ENCODE measurements at places on chromosomes 6 and 20.

DNA sequence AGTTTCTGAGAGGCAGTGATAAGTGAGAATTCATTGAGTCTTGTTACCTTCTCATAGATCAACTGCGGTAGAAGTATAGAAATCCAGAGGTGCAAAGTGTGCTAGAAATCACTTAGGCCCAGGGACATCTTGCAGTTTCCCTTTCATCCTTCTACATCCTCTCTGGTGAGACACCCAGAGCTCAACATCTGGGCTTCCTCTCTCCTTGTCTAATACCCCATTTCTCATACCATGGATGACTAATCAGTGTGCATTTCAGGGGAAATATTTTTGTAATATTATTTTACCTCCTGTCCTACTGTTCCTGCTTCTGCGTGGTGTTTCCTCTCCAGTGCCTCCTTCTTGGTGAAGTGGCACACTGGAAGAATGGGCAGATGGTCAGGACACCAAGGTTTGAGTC is 322.4 kb downstream of the TFAP2B start:
- no peak for DNase-seq

DNA sequence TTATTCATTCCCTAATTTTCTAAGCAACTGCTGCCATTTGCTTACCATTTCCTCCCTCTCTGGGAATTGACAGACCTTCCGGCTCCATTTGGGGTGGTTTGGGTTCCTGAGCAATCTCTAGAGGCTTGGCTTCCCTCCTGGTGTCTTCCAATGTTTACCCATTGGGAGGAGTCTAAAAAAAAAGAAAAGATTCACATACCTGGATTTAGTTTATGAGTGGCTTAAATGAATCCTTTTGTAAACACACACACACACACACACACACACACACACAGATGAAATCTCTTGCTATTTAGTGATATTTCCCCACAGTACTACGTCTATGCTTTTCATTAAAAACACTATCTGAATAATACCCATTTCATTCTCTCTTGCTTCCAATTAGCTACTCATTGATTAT is 48.3 kb upstream of the TRAF3IP2 start:
- DNase-seq = no peak

DNA sequence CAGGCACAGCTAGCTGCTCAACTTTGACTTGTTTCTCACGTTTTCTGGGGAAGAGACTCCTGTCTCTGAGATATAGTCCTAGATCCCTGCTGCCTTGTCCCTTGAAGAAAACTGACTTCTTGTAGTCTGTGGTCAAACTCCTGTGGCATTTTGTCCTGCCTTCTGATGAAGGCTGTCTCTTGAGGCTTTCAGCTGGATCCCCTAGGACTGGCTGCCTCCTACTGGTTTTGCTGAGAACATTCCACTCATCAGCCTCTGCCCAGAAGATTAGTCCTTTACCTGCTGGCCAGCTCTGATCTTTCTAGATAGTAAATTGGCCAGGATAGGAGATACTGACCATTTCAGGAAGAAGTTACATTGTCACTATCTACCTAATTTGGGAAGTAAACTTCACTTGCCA is 71.9 kb upstream of the CNR1 start:
- no peak for DNase-seq

DNA sequence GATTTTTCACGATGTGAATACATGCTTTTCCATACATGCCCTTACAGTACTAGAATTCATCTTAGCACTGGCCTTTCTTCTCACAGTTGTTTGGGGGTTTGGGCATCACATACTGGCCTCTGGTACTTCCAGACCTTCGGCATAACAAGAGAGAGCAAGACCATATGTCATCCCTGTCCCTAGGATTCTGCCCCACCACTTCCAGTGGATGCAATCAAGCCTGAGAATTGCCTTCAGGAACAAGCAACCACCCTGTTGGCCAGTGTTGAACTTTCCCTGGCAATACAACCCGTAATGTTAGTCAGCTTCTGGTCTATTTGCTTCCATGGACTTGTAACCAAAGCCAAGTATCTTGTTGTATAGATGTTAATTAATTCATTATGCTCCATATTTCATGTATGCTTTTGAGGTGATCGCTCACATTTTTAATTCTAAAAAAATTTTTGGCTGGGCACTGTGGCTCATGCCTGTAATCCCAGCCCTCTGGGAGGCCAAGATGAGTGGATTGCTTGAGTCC is 15.4 kb upstream of the SLPI start:
- no peak for DNase-seq

DNA sequence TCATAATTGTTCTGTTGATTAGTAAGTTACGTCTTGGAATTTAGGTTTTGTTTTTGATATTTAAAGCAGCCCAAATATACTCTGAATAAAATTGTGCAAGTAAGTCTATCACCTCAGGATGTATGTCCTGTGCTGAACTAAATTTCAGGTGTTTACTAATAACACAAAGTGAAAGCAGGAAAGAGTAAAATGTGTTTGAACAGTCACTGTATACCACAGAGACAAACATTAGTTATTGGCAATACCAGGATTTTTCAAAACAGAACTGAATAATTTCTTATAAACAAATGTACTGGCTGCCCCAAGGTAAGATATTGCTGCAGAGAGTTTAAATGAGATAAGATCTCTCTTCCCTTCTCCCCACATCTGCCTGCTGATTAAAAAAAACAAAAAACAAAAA is 404.7 kb upstream of the RUNX2 start:
- no peak for DNase-seq

DNA sequence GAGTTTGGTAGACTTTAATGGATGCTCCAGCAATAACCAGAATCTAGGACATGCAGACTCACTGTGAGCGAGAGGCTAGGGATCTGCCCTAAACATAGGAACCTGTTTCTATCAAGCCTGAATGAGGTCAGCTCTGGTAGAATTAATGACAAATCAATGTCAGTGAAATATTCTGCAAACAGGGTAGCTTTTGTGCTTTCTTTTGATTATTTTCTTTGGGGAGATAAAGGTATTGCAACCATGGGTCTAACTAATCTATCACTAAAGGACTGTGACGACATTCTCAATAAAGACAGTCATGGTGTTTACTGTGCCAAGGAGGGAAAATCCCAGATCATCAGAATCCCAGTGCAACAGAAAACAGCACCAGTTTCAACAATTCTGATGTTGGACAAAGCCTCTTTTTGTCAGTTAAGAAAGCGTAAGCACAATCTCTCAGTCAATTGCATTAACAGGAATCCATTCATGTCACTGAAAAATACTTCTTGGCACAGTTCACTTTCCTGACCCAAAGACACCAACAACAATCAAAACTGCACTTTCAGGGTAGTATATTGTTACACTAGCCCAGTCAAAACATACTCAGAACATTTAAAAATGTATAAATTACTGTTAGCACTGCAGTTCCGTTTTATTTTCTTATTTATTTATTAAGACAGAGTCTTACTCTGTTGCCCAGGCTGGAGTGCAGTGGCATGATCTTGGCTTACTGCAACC is 36.8 kb upstream of the SMIM29 start:
- no peak for DNase-seq

- no peak for DNase-seq
Measured at GRCh38 chr6:74213995-74214394, 518.0 kb downstream of the CD109 start.

GRCh38 chr20:9583151-9583550 is 68.8 kb downstream of the LAMP5 start:
- DNase-seq = no peak

DNA sequence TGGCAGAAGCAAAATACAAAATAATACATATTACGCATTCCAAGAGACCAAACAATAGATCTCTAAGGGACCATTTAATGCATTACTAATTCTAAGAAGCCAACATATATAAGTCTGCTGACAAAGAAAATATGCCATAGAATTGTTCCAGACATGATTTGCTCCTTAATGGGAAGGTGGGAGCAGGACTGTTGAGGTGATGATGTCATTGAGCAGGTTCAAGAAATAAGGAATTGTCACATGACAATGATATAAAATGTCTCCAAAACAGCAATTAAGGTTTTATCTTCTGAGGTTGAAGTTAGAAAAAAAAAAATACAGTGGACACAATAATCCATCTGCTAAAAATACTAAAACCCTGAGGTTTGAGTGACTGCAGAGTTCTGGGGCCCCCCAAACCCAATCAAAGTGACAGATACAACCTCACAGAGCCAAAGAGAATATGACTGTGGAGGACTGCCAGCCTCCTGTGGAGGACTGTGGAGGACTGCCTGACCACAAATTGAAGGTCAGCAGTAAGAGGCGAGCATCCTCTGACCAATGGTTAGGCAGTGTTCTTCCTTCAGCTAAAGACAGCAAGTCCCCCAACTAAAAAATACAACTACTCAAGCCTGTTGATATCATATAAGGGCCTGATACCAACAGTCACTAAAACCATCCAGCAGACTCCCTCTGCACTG is 39.0 kb downstream of the TOMM6 start:
- no peak for DNase-seq

- DNase-seq = no peak
Measured at GRCh38 chr20:34402461-34402860, 39.4 kb downstream of the ITCH start.

DNA sequence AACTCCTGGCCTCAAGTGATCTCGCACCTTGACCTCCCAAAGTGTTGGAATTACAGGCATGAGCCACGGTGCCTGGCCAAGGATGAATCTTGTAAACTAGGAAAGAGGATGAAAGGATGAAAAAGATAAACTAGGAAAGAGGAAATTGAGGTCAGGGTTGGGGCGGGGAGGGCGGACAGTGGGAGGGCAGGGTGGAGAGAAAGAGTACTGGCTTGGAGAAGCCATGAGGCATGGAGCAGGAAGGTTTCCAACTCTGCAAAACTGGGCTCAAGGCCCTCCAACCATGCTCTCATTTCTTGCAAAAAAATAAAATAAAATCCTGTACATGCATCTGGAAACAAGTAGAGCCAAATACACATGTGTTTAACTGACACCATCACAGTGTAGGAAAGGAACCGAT is 256.6 kb upstream of the SGK1 start:
- DNase-seq = no peak

GRCh38 chr6:121619013-121619412 is 183.6 kb downstream of the GJA1 start:
- no peak for DNase-seq

DNA sequence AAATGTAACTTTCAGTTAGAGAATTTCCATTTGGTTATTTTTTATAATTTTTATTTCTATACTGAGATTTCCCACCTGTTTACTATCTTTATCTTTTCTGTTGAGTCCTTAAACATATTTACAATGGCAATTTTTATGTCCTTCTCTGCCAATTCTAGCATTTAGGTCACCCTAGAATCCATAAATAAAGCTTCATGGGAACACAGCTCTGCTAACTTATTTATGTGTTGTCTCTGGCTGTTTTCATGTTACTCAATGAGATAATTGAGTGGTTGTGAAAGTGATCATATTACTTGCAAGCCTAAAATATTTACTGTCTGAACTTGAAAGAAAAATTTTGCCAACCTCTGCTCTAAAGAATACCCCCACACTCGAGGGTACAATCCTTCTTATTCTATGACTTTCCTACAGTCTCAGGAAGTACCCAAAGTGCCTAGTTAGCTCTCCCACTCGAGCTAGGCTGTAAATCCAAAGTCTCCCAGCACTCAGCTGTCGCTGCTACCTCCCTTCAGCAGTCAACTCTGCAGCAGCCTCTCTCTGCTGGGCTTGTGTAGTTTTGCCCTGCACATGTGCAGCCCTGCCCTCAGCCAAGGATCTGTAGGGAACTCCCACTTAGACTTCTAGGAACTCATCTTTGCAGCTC is 53.5 kb upstream of the GCLC start:
- DNase-seq = no peak

GRCh38 chr6:39322306-39322850 is at the start of gene KCNK16:
Gene KCNK16 (minus strand): TSS chr6:39322702. CDS start chr6:39322540, 162 bp downstream.
- DNase-seq = no peak

DNA sequence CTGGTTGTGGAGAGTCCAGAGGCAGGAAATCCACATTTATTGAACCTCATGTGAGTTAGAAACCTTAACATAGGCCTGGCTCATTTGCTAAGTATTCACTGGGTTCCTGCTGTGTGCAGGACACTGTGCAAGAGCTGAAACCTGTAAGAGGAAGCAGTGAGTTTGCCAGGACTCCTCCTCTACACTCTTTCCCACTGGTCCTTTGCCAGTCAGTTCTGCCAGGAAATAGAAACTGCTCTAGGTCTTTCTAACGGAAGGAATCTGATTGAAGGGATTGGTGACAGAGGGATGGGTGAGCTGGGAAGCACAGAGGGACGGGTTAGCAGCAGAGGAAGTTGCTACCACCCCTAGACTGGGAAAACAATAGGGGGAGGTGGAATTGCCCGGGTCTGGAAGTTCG is 234.2 kb upstream of the ECI2 start:
- no peak for DNase-seq

- DNase-seq = no peak
Measured at GRCh38 chr6:125808060-125808459, 17.3 kb downstream of the NCOA7 start.

Data from stimulated activated CD8-positive, alpha-beta memory T cell treated with anti-CD3 and anti-CD28 coated beads, Interleukin-7, amount 100 ng/mL, for 24 hours (primary cell).